CD4-positive, alpha-beta T cell treated with Interferon gamma for 1 hour (primary cell): ENCODE measurements at places on chromosomes 16 and 17.

DNA sequence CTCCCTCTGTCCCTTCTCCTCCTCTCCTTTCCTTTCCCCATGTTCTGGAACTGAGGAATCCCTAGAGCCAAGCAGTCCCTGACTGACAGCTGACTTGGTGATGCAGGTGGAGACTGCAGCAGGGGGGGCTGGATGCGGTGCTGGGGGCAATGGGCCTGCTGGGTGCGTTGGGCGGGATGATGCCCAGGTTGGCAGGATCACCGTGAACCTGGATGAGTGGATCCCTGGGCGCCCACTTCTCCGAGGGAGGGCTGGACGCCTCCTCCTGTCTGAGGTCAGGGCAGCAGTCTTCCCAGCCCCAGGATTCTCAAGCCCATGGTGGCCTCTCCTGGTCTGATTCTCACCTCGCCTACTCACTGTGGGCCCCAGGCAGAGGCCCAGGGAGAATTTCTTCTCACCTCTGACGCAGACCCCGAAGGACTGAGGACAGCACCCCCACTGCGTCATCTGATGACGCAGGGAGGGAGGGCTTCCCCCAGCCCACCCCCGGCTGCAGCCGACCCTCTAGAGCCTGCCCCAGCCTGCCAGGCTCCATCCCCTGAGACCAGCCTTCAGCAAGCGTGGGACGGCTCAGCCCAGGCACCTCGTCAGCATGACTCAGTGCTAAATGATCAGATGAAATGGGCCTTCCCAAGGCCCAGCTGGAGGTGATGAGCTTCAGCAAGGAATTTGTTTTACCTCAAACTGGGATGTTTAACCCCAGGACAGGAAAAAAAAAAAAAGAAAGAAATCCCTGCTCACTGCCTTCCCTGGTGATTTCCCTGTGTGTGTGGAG is 188.0 kb upstream of the TNRC6C start:
- DNase-seq, result no peak

DNA sequence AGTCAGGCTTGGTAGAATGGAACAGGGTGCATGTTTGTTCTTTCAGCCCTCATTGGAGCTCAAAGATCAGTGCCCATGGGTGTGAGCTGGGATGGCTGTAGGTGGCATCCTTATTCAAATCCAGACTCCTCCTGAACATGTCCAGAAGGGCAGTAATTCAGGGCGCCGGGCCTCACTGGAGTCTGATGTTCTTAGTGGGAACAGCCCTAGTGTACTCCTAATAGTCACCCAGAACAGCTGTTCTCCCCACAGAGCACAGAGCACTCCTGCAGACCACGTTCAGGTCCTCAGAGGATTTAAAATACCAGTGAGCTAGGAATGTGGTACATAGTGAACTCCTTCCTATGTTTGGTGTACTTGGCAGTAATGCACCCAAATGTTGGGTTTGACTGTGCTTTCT is 96.2 kb downstream of the BANP start:
- no peak for DNase-seq

GRCh38 chr17:73371285-73371684 is 59.5 kb upstream of the CDC42EP4 start:
- no peak for DNase-seq

GRCh38 chr16:55906123-55906522 is 30.9 kb upstream of the CES5A start:
- no peak for DNase-seq

DNA sequence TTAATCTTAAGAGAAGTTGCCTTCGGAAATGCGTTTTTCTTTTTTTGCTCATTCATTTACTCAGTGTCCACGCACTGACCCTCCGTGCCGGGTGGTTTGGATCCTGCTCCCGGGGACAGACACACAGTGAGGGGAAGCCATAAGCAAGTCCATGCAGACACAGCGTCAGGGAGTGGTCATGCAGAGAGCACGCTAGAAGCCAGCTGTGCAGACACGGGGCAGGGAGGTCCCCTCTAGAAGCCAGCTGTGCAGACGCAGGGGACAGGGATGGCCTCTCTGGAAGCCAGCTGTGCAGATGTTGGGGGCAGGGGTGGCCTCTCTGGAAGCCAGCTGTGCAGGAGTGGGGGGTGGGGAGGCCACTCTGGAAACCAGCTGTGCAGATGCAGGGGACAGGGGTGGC is 4.8 kb downstream of the GAA start:
- DNase-seq, result no peak

DNA sequence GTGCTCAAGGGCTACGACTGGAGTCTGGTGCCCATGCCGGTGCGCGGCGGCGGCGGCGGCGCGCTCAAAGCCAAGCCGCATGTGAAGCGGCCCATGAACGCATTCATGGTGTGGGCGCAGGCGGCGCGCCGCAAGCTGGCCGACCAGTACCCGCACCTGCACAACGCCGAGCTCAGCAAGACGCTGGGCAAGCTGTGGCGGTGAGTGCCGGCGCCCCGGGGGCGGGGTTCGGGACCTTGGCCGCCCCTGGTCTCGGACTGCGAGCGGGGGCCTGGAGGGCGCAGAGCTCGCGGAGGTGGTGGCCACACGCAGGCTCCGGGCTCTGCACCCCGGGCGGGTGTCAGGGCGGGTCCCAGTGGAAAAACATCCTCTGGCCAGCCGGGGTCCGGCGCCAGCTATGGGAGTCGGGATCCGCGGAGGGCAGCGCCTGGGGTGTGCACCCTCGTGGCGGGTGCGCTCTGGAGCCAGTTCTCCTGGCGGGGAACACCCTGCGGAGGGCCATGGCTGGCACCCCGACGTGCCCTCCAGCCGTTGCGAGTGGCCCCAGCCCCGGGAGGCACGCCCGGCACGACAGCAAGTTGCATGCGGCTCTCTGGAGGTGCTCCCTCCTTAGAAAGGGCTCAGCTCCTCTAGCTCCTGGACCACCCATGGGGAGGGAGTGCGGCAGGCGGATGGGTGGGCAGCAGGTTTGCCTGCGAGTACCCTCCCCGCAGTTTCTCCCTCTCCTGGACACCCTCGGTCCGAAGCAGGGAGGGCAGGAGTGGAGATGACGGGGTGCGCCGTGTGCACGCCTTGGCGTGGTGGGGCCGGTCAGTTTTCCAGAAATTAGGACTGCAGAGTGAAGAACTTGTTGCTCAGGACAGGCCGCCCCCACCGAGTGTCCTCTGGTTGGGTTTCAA is 824 bp downstream of the SOX8 start:
- no peak for DNase-seq

- DNase-seq, result no peak
These were observed 8.7 kb downstream of the CORO7 start for GRCh38 chr16:4407543-4408322.

DNA sequence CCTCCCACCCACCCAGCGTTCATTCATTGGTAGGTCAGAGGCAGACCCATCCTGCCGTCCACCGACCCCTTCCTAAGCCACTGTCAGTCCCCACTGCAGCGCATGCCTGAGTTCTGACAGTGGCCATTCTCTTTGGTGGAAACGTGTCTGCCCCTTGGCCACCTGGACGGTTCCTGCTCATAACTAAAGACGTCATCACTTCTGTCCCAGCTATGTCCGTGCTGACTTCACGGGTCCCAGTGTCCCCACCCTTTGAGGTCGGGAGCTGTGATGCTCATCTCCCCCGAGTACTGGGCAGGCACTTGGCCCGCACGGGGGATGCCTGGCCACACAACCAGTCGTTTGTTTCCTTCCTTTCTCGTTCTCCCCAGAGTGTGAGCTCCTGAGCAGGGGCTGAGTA is 267.1 kb downstream of the C16orf95 start:
- DNase-seq, result no peak

DNA sequence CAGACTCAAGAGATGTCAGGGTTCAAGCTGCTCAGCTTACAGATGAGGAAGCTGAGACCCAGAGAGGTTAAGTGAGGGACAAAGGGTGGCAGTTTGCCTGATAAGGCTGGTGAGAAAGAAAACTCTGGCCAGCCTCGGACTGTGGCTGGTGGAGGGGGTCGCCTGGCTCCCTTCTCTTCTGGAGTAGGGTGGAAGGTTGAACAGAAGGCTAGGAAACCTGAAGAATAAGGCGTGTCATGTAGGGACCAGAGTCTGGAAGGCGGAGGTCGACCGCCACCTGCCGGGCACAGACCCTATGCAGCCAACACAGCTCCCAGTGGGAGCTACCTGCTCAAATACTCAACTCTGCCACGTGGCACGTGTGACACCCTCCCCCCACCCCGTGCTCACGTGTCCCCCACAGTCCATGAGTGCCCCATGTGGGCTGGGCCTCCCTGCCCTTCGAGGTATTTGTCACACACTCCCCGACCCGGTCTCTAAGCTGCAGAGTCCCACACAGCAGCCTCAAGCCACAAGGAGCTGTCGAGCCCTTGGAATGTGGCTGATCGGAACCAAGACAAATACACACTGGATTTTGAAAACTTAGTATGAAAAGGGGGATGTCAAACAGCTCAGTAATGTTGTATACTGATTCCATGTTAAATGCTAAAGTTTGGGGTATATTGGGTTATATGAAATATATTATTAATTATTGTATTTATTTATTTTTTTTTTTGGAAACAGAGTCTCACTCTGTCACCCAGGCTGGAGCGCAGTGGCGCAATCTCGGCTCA is 11.8 kb downstream of the HID1 start:
- peak; percentile 40 for DNase-seq

GRCh38 chr17:36608280-36608679 is 6.9 kb downstream of the MRM1 start:
- no peak for DNase-seq

- DNase-seq, result no peak
These were observed 24.5 kb downstream of the OR1D5 start for GRCh38 chr17:3038941-3039340.

DNA sequence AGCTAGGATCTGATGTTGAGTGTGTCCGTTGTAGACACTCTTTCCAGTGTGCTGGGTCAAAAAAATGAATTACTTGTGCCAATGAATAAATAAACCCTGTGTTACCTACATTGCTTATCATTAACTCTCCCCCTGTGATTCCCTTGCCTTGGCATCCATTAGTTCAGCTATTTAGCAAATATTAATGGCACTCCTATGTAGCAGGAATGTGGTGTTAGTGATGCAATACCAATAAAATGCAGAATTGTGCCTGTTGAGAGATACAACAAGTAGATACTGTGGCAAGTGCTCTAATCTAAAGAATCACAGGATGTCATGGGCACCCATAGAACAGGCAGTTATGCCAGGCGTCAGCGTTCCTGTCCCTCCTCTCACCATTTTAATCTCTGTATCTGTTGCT is 343.2 kb downstream of the PMP22 start:
- no peak for DNase-seq

DNA sequence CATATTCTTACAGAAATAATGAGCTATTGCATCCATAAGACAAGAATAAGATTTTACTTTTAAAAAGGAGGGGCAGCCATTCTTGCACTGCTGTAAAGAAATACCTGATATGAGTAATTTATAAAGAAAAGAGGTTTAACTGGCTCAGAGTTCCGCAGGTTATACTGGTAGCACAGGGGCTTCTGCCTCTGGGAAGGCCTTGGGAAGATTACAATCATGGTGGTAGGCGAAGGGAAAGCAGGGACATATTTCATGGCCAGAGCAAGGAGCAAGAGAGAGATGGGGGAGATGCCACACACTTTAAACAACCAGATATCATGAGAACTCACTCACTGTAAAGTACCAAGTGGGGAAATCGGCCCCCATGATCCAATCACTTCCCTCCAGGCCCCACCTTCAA is 20.9 kb upstream of the CSNK2A2 start:
- no peak for DNase-seq

GRCh38 chr17:10745231-10745630 is 15.4 kb upstream of the TMEM220 start:
- DNase-seq, result no peak

- peak; percentile 40 for DNase-seq
These were observed at the start of gene ABCC1 for GRCh38 chr16:15949210-15950160. Gene ABCC1, plus strand, starts transcription at chr16:15949616. Its CDS starts 136 bp downstream, at chr16:15949752.

- no peak for DNase-seq
These were observed 23.1 kb downstream of the GNGT2 start for GRCh38 chr17:49187301-49187700.

GRCh38 chr17:42744283-42744805 is 496 bp downstream of the EZH1 start:
- peak; percentile 62 for DNase-seq

- no peak for DNase-seq
These were observed 27.9 kb downstream of the IRX6 start for GRCh38 chr16:55351936-55352335.

GRCh38 chr17:50256826-50257618 is 17.2 kb upstream of the TMEM92 start:
- no peak for DNase-seq

DNA sequence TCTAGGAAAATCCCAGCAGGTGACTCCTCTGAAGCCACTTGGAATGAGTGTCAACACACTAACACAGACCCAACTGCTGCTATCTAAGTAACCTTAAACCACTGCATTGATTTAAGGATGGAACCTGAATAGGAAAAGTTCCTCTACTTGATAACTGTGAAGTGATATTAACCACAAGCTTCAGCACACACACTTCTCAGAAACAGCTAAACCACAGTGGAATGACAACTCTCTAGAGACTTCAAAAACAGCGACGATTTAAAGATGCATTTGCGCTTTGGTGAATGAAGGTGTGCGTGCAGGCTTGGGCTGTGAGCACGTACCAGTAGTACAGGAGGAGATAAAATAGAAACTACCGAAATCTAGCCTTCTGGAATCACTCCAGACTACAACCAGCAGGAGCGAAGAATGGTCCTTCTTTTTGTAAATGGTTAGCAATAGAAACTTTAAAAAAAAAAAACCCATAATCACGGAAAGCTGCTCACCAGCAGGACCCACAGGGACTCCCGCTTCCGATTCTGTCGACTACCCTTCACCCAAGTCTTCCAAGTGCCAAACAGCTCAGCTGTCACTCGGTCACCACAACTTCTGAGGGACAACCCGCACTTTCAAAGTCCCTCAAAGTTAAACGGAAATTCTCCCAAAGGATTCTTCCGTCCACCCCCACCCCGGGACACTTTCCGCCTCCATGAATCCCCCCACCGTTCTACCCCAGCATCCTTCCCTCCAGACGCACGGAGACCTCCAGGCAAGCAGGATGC is 137.7 kb upstream of the CORO6 start:
- DNase-seq, result peak; percentile 63

DNA sequence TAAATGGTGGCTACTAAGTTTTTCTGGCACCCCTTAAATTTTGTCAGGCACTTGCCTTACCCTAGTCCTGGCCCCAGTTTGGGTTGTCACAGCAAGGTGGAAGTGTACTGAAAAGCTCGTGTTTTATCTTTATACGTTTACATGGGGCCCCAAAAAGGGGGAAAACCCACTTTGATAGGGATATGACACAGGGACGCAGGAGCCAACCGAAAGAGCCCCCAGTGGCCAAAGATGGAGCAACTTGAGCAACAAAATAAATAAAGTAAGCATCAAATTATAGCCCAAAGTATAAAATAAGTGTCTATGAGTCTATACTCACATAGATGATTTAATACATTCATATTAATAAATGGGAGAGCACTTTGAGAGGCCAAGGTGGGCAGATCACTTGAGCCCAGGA is 5.0 kb upstream of the CETP start:
- DNase-seq, result no peak
